Activated CD4-positive, alpha-beta T cell treated with anti-CD3 and anti-CD28 coated beads, Interleukin-2, amount 50 U/mL, for 24 hours (primary cell): ENCODE measurements at places on chromosomes 1 and 21.

DNA sequence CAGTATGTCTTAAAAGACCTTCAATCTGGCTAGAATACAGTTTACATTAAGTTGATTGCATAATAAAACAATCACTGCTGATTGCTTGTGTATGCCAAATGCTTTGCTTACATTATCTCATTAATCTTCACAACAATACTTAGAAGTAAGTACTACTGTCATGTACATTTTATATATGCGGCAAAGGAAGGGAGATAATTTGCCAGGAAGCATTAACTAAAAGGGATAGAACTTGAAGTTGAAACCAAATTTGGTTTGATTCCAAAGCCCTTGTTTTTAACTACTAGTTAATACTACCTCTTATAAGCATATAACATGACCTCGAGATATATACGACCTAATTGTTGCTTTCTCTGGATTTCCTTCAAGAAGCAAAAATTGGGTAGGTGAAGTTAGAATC lies 155.8 kb downstream of the NTMT2 start:
- no peak for DNase-seq

DNA sequence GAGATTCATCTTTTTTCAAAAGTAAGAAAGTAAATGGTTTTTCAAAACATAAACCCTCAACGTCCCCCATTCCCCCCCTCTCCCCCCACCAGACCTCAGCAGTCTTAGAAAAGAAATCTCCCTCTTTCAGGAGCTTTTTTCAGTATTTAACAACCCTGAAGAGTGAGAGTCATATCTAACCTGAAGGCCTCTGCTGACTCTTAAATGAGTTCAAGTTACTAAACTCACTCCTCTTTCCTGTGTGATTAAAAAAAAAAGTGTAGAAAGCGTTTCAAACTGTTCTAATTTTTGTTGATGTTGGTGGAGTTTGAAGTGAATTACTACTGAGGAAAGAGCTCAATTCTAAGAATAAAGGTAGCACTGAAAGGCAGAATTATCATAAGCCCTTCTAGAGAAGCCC lies 93.7 kb downstream of the VAV3 start:
- DNase-seq: no peak

GRCh38 chr21:45403825-45404729 lies 888 bp upstream of the COL18A1 start:
- DNase-seq: no peak

- DNase-seq: no peak
Observed at GRCh38 chr1:90413519-90413918, 303.6 kb downstream of the BARHL2 start.

GRCh38 chr1:238653693-238654321 lies 732.6 kb upstream of the CHRM3 start:
- no peak for DNase-seq

DNA sequence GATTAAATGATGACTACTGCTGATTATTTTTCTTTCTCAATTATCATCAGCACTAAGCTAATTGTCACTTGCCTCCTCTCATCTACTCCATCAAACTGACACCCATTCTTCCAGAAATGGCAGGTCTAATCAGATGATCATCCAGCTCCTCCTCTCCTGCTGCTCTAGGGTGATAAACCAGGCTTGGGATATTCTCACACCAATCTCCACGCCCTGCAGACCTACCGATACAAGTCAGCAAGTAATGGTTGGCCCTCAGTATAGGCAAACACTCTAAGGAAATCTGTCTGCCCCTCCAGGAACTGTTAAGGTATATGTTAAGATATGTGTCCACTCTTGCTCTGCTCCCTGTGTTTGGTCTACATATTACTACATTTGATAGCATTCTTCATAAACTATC lies 36.3 kb upstream of the C1orf21 start:
- DNase-seq: no peak

DNA sequence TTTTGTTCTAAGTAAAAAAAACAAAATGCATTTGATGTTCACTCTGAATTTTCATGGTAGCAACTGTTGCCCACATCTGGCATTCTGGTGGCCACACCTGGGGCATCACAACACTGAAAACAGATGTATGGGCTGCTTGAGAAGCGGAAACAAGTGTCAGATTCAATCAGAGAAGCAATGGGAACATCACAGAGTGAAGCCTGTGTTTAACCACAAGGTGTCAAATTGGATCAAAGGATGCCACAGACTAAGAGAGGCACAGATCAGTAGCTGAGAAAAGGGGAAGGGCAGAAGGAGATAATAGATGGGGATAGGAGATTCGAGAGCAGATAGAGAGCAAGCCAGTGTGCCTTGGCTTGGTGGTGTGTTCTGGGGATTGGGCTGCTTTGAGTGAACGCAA lies 49.8 kb upstream of the MTF2 start:
- DNase-seq: no peak

- no peak for DNase-seq
Observed at GRCh38 chr1:170675865-170676264, 11.9 kb downstream of the PRRX1 start.

- no peak for DNase-seq
Observed at GRCh38 chr1:17741052-17741451, 14.1 kb upstream of the ACTL8 start.

GRCh38 chr1:54927472-54928240 lies 40.7 kb upstream of the DHCR24 start:
- no peak for DNase-seq

DNA sequence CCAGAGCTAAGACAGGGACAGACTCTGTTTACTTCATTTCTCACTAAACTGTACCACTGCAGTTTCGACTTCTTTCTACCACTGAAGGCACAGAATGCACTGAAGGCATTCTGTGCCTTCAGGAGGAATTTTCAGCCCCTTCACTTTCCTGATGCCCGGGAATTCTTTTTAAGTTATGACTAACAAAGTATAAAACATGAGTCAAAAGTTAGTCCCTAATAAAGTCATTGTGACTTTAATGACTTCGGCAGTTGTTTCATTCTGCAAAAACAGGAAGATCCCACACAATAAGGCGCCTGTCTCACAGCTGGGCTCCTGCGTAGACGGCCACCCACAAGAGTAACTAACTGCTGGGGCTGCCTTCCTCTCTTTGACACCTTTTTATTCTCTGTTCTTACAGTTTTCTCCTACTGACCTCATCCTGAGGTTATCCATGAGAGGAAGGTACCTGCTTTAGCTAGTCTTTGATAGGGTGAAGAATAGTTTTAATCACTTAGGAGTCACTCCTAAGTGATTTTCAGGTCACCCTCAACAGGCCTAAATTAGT lies 183.9 kb upstream of the SGIP1 start:
- no peak for DNase-seq

DNA sequence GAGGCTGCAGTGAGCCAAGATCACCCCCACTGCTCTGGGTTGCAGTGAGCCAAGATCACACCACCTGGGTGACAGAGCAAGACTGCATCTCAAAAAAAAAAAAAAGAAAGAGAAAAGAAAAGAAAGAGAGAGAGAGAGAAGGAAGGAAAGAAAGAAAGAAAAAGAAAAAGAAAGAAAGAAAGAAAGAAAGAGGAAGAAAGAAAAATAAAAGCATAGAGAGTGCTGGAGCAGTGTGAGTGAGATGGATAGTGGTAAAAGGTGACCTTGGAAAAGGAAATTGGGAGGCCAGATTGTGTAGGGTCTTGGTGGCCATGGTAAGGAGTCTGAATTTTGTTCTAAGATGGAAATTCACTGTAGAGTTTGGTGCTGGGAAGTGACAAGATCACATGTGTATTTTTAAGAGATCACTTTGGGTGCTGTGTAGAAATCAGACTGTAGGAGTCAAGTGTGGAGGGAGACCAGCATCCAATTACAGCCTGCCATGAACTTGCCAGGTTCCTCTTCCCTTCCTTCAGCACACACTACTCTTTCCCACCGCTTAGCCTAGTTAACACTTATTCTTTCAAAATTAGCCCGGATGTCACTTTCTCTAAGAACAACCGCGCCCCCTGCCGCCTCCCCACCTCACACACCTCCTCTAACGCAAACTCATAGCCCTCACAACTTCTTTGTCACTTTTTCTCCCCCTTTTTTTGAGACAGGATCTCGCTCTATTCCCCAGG lies 17.9 kb downstream of the MTX1 start:
- peak; percentile 71 for DNase-seq
